ENCODE measurements at places on chromosomes 4 and X.

DNA sequence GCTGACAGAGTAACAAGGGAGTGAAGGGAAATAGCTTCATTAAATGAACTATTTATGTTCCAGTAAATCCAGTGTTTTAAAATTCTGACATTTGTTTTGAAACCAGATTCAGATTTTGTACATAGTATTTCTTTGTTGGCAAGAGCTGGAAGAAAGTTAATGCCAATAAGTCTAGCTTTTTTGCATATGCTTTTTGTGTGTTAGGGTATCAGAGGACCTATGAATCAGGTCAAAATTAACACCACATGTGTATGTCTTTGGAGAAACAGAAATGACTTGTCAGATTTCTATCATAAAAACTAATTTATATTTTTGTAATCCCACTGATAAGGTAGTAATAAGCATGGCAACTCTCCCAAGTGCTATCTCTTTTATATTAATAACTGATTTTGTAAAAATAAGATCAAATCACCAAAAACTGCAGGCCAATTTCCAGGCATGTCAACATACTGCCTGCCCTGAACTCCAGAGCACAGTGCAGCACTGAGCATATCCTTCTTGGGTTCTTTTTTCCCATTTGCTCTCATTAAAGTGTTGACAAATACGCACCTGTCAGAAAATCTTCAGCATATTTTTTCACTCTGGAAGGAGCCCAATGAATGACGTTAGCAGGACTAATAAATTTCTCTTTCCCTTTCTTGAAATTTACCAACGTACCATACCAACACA, 65.5 kb downstream of the SH3RF1 start:
- DNase-seq, result no peak

DNA sequence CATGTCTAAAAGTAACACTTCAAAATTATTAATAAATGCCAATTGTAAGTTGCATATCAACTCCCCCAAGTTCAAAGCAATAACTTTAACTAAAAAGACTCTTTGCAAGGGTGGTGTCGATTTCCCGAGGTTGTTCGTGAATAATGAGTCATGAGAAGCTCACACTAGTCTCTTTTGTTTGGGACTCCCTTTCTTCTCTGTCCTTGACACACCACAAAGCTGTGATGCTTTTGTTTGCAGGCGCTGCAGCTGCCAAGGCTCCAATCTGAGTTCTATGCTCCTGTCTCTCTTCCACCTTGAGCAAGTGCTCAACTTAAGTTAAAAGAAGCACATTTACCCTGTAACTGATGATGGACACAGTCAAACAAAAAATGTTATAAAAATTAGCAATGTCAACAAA, 65.9 kb downstream of the FAT1 start:
- no peak for DNase-seq

DNA sequence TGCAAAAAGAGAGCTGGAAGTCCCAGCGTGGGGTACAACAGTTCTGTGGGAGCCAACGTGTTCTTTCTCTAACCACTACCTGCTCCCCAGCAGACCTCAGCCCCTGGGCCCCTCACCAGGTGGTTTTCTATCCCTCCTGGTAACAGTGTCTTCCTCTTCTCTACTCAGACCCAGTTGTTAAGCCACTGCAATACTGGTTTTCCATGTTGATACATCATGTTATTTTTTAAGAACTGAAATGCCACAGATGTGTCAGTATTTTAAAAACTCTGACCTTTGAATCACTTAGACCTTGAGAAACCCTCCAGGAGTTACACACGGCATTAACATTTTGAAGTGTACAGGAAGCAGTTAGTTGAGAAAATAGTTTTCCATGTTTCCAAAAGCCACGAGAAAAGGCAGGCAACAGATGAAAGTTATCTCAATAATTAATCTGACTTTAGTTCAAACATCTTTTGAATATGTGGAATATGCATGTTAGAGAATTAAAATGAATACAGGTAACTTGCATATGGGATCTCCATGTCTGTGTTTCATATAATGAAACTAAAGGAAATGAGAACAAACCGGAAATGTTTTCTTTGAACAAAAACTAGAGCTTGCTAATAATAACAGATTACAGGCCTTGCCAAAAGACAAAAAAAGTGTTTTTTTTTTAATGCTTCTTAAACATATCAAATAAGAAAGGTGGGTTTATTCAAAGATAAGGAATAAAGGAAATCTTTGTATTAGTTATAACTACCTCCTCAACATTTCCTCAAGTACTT, 108.8 kb downstream of the ZNF827 start:
- DNase-seq, result no peak

DNA sequence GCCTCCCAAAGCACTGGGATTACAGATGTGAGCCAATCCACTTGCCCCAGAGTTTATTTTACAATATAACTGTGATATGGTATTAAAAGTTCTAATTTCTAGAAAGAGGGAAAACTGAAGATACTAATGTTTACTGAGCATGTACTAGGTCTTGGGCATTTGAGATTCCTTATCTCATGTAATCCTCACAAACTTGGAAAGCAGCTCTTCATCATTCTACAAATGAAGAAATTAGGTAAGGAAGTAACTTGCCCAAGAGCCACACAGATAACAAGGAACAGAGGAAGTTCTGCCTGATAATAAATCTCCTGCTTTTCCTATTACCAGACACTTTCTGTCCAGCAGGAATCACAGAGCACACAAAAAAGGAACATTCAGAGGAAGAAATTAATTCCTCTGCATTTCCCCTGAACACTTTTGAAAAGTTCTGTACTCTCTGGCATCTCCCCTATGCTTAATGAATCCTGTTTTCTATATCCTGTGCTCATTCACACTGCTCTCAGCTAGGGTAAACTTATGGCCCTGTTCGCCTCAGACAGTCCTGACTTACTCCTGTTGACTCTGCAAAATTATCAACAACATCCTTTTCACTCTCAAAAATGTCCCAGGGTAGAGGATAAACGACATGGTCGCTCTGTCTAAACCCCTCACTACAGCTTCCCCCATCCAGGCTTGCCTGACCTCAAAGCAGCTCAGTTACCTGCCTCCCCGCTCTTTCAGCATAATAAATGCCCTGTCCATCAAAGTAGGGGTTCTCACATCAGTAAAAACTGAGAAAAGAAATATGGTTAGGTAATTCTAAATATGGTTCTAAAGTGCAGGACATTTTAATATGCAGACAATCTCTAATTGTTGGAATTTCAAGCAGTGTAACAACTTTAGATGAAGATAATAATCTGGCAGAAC, 13.6 kb downstream of the SH3RF1 start:
- DNase-seq, result no peak

GRCh38 chr4:112403101-112403945, 106.2 kb downstream of the ALPK1 start:
- DNase-seq, result no peak
